Omental fat pad (tissue), 4 donors: ENCODE measurements at places on chromosomes 6 and 20.

- no peak for DNase-seq
Measured at GRCh38 chr6:149273318-149273717, 44.2 kb upstream of the TAB2 start.

- no peak for DNase-seq
Measured at GRCh38 chr6:35894776-35895175, 26.1 kb downstream of the SRPK1 start.

DNA sequence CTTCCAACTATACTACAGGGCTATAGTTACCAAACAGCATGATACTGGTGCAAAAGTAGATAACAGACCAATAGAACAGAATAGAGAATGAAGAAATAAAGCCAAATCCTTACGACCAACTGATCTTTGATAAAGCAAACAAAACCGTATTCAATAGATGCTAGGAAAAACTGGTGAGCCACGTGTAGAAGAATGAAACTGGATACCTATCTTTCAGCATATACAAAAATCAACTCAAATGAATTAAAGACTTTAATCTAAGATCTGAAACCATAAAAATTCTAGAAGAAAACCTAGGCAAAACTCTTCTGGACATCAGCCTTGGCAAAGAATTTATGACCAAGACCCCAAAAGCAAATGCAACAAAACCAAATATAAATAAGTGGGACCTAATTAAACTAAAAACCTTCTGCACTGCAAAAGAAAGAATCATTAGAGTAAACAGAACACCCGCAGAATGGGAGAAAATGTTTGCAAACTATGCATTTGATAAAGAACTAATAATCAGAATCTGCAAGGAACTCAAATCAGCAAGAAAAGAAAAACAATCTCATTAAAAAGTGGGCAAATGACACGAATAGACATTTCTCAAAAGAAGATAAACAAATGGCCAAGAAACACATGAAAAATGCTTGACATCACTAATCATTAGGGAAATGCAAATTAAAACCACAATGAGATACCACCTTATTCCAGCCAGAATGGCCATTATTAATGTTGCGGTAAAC is 109.8 kb downstream of the TAF4 start:
- no peak for DNase-seq

DNA sequence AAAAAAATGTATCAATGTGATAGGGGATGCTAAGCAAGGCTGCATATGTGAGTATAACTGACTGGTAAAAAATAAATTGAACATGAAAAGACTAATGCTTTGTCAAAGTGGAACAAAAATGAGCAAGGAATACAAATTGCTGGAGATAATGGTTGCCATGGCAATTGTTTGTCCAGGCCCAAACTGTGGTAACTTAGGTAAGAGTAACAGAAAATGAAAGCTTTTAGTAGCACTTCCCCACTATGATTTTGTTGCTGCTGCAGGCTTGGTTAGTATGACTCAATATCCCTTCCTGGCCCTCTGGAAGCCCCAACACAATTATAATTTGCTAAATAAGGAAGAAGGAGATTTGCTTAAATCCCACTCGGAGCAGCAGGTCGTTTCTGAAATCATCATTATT is 577.1 kb downstream of the DOK5 start:
- DNase-seq = no peak

GRCh38 chr20:39188266-39188765 is 226.2 kb downstream of the DHX35 start:
- DNase-seq = no peak

DNA sequence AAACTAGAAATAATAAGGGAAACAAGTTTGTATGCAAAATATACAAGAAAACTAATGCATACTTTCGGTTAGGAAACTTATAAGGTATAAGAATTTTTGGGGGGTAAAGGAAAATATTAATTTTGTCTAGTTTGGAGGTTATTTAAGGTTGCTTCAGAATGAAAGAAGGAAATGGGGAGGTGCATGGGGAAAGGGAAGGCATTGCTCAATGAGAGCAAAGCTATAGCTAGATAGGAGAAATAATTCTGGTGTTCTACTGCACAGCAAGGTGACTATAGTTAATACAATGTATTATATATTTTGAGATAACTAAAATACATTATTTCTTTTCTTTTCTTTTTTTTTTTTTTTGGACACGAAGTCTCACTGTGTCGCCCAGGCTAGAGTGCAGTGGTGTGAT is 5.4 kb upstream of the MYMX start:
- DNase-seq = no peak

DNA sequence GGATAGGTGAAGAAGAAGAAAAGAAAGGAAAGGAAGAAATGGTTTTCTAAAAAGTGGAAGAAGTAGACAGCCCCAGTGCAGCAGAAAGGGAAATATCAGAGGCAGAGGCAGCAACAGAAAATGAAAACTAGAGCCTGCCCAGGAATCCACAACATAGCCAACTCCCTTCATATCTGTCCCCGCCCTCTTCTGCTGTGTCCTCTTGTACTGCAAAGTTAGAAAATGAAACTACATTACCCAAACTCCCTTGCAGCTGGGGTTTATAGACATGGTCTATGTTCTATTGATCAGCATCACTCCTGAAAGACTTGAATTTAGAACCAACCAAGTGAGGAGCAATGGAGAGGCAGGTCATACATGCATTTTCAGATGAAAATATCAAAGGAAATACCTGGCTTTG is 200.5 kb upstream of the PHACTR1 start:
- no peak for DNase-seq

GRCh38 chr6:39107641-39108040 is 7.3 kb downstream of the SAYSD1 start:
- no peak for DNase-seq

- no peak for DNase-seq
Measured at GRCh38 chr20:61885759-61886715, 179.6 kb downstream of the TAF4 start.

DNA sequence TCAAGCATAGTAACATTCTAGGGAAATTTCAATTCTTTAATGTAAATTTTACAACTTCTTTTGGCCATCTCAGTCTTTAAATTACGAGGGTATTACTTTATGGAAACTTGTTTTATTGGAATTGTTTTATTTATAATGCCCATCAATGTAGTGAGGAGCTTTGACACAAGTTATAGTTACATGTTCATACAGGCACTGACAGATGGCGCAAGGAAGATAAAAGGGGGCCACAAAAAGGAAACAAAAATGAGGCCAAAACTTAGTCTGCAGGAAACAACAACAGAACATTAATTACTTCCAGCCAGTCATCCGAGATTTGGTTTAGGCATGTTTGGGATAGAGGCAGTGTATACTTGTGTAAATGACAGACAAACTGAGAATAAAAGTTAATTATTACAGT is 18.3 kb downstream of the SESN1 start:
- DNase-seq = no peak

- DNase-seq = no peak
Measured at GRCh38 chr20:61957961-61958715, 107.5 kb downstream of the TAF4 start.

DNA sequence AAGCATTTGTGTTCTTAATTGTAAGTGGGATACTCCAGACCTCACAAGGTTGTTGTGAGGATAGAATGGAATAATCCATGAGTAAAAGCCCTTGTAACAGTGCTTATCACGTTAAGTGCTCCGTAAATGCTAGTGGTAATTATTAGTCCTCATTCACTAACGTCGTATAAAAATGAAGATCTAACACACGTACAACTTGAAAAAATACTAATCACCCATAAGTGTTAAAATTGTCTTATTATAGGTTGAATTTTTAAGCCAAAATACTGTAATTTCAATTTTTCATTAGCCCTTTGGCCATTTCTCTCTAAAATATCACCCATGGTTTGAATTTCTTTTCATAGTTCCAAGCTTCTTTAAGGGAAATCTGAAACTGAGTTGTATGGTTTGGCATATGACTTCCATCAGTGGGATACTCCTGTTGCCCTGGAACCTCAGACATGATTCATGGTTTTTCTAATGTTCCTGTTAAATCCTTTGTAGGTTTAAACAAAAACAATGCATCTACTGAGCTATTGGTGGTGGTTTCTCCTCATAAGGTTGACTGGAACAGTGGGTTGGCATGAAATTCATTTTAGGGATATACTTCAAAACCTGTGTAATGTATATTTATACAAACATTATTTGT is 19.1 kb downstream of the XRN2 start:
- no peak for DNase-seq

- DNase-seq = no peak
Measured at GRCh38 chr6:153328194-153328593, 197.1 kb upstream of the RGS17 start.

DNA sequence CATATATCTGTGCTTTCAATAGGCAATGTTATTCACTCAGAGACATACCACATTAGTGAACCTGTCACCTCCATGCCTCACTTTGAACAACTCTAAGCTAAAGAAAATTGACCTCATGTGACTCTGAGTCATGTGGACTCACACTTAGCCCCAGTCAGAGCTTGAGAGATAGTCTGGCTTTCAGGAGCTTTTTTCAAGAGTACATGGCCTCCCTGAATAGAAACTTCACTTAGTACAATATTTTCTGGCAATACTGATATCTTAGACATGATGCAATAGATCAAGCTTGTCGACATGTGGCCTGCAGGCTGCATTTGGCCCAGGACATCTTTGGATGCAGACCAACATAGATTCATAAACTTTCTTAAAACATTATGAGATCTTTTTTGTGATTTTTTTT is 8.5 kb downstream of the SPTLC3 start:
- DNase-seq = no peak

DNA sequence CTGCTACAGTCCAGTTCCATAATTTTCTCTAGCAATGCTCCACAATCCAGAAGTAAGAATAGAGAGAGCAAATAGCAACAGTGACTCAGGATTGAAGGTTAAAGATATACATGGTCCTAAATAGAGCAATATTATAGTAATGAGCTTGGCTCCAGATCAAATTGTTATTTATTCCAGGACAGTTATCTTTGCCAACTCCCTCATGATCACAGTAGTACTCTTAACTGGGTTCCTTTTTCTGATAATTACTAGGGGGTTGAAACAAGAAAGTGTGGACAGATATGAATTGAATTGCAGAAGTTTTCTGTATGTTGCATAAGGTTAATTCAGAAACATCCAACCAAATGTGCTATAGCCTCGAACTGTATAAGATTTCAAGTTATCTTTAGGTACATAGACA is 11.9 kb downstream of the FAM184A start:
- DNase-seq = no peak
